ENCODE measurements at places on chromosomes 1 and 21.

DNA sequence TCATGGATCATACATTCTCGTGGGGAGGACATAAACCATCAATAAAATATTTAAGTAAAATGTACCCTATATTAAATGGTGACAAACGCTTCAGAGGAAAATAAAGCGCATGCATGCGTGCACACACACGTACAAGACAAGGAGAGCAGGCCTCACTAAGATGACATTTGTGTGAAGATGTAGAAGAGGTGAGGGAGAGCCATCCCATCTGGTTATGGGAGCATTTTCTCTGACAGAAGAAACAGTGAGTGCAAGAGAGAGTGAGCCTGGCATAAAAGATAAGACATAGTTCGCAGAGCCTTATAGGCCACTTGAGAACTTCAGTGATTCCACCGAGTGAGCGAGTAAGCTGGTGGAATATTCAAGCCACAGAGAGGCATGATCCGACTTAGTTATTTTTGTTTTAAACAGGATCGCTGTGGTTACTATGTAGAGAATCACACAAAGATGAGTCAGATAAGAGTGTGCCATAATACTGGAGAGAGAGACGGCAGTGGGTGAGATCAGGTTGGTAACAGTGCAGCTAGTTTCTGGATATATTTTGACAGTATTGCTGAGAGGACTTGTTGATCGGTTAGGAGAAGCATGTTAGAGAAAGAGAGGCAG, 624.2 kb downstream of the PLPP3 start:
- DNase-seq = no peak

GRCh38 chr1:153429266-153430165, 13.2 kb downstream of the S100A7A start:
- no peak for DNase-seq

- DNase-seq = no peak
Observed at GRCh38 chr21:44686843-44687561, 5.0 kb upstream of the KRTAP12-1 start.

GRCh38 chr1:59815892-59816291, 1.1 kb downstream of the HOOK1 start:
- no peak for DNase-seq

DNA sequence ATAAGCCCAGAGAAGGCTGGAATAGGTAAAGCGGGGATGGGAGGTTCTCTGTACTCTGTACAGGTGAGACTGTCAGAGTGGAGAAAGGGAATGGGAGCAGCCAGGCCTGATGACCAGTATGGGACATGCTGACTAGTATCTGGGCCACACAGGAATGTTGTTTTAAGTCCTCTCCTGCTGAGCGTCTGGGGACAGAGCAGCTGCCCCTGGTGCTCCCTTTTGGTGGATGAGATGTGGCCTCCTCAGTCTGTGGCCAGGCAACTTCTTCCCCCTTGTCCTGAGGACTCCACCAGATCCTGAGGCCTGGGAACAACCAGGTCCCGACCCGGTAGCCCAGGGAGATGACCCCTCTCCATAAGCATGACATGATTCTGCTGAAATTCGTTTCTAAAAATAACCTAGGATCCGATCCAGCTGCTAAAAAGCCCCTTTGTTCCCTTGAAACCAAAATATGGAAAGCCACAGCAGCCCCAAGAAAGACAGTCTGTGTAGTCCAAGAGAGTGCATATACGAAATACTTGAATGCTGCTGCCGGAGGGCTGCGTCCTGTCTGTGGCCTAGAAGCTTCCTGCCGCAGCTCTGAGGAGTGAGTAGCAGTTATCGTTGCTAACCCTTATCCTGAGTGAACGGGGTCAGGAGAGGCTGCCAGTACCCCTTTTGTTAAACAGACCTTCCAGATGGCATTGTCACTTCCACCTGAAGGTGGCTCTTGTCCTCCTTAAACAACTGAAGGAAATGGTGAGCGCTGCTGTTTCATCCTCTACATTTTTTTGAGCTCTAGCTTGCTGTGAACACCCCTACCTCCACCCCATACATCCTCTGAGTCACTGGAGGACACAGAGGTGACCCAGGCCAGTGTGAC, 47.1 kb downstream of the ATP2B4 start:
- no peak for DNase-seq

DNA sequence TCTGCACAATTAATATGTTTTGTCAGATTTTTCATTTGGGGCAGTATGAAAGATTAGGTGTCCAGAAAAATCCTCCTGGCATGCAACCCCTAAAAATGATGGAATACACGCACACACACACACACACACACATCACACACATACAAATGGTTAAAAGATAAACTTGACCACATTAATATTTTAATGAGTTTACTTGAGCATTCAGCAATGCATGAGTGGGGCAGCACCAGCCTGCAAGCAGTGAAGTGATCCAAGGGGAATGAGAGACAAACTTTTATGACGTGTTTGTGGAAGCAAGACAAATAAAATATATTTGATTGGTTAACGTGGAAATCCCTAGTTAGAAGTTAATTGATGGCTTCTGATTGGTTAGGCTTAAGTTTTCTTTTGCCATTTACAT, 29.1 kb upstream of the SOAT1 start:
- DNase-seq = no peak

GRCh38 chr1:77424236-77424635, 142.4 kb downstream of the AK5 start:
- no peak for DNase-seq

GRCh38 chr1:167752219-167752985, 30.6 kb downstream of the MPZL1 start:
- no peak for DNase-seq

- DNase-seq = no peak
Observed at GRCh38 chr1:172246521-172247390, 173.7 kb upstream of the C1orf105 start.

- no peak for DNase-seq
Observed at GRCh38 chr1:39381839-39382238, 109.6 kb upstream of the BMP8A start.

DNA sequence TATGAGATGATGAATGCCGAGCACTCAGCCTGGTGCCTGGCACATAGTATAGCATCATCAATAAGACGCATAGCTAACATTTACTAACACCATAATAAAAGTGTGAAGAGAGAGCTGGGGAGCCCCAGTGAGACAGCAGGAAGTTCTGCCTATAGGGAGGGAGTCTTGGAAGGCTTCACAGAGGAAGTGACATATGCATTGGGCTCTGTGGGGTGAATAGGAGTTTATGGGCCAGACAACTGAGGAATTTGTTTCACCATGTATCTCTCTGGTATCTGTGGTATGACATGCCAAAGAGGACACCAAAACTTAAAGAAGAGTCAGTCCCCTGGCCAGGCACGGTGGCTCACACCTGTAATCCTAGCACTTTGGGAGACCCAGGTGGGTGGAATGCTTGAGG, 118.3 kb upstream of the TMEM51 start:
- no peak for DNase-seq

DNA sequence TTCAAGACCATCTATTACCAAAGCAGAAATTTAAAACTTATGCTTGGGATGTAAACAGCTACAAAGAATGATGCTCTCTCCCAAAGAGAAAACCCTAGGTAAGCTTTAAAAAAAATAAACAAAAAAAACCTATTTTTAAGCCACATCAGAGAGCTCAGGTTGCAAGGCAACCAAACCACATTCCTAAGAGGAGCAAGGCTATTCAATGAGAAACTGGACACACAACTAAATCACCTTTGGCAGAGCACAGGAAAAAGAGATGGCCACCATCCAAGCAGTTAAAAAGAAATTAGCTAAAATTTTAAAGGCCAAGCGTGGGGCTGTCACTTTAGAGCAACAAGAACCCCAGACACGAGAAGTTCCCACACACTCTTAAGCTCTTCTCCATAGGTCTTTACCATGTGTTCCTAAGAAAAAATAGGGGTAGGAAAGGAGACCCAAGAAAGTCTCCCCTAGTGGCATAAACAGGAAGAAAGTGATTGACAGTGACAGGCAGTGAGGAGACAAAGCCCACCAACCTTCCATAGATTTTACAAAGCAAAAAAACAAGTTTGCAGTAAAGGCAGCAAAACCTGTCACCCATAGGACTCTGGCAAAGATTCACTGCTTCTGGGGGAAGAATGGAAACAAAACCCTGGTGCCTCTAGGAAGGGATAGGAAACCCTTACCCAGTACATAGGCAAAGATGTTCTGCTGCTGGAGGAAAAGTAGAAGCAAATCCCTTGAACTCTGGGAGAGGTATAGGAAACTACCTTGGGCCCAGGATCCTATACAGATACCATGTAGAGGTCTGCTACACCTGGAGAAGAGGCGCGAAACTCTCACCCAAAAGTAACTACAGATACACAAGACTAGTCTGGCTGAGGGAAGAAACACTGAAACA, 68.5 kb downstream of the FOXJ3 start:
- DNase-seq = no peak

GRCh38 chr21:37744551-37744950, 171.7 kb downstream of the KCNJ6 start:
- no peak for DNase-seq

DNA sequence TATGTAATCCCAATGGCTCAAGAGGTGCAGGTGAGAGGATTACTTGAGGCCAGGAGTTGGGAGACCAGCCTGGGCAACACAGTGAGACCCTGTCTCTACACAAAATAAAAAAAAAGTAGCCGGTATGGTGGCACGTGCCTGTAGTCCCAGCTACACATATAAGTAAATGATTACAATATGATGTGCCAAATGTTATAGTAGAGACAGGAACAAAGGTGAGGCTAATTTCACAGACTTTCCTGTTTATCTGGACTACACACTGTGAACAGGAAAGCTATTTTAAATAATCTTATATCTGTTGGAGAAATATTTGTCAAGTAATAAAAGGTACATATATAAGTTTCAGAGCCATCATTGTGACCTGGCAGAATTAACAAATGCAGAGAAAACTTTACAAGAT, 77.7 kb downstream of the UROD start:
- DNase-seq = no peak
